ENCODE measurements at places on chromosomes 5 and 9.

DNA sequence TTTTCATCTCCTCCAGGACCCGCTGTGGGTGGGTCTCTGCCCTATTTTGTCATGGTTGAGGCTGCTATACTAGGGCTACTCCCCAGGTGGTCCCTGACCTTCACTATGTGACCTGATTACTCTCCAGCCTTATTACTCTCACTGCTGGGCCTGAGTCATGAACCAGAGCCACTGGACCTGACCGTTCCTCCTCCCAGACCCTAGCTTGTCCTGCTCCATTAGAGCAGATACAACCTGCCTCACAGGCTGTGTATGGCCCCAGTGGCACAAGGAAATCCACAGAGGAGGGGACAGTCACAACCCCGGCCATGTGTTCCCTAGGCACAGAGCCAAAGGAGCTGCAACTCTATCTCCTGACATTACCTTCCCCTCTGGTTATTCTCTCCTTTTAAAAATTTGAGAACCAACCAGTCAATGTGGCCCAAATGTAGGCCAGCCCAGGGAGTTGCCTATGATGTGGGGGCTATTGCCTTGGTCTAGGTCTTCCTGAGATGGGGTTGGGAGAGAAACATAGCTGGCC, 96.0 kb upstream of the FSTL4 start:
- no peak for DNase-seq

- DNase-seq: no peak
Observed at GRCh38 chr5:52915176-52915875, 73.8 kb upstream of the ITGA2 start.

GRCh38 chr9:32681751-32682150, 46.3 kb upstream of the TAF1L start:
- DNase-seq: no peak

- no peak for DNase-seq
Observed at GRCh38 chr5:10505517-10506095, 58.3 kb upstream of the ANKRD33B start.

GRCh38 chr9:15231788-15232635, 75.0 kb downstream of the TTC39B start:
- DNase-seq: no peak

GRCh38 chr5:73497497-73498056, 665 bp upstream of the BTF3 start:
- DNase-seq: no peak

- DNase-seq: no peak
Observed at GRCh38 chr5:124825983-124826337, 79.5 kb upstream of the ZNF608 start.

GRCh38 chr5:56229111-56229510, 4.0 kb downstream of the ANKRD55 start:
- no peak for DNase-seq

- no peak for DNase-seq
Observed at GRCh38 chr9:77851882-77852595, 179.6 kb downstream of the GNAQ start.

Data from stimulated activated CD8-positive, alpha-beta memory T cell treated with anti-CD3 and anti-CD28 coated beads, Interleukin-15, amount 100 ng/mL, for 24 hours (primary cell).